NCI-H2081 treated with DMSO at 0.1 percent for 48 hours (cell line): ENCODE measurements at places on chromosomes 5 and 9.

DNA sequence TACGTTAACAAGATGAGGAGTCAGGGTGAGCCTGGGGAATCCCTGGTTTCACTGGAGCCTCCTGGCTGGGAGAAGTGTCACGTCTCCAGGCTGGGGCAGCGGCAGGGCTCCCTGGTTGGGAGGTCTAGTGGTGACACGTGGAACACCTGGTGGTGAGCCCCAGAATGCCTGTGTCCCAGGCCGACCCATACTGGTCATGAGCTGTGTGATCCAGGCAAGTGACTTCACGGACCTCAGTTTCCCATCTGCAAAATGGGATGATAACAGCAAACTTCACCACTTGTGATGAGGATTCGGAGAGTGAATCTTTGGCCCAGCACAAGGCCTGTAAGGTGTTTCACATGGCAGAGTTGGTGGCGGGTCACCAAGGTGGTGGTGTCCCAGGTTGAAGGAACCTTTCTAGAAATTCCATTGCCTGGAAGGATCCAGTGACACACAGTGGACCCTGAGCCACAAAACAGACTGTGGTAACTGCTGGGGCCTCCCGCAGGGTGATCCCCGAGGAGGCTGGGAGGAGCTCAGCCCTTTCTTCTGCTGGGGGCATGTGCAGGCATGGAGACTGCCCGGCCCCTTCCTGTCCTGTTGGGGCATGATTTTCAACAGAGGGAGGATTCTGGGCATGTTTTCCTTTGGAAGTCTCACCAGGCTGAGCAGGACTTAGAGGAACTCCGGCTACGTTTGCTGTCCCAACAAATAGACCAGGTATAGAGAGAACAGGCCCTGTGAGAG, 153.9 kb upstream of the IER5L start:
- no peak for DNase-seq

GRCh38 chr5:152092580-152092979, 167.9 kb upstream of the GLRA1 start:
- DNase-seq, result no peak

GRCh38 chr9:74497748-74498620, 849 bp downstream of the RORB start:
- no peak for DNase-seq

GRCh38 chr9:75873712-75874111, 16.8 kb upstream of the PCSK5 start:
- DNase-seq, result no peak

GRCh38 chr5:165282491-165282890, 1777.1 kb downstream of the MAT2B start:
- no peak for DNase-seq

GRCh38 chr9:84671586-84672521, 2.3 kb downstream of the NTRK2 start:
- DNase-seq, result no peak

- DNase-seq, result no peak
These were observed 25.1 kb downstream of the NDST1 start for GRCh38 chr5:150532996-150533395.

DNA sequence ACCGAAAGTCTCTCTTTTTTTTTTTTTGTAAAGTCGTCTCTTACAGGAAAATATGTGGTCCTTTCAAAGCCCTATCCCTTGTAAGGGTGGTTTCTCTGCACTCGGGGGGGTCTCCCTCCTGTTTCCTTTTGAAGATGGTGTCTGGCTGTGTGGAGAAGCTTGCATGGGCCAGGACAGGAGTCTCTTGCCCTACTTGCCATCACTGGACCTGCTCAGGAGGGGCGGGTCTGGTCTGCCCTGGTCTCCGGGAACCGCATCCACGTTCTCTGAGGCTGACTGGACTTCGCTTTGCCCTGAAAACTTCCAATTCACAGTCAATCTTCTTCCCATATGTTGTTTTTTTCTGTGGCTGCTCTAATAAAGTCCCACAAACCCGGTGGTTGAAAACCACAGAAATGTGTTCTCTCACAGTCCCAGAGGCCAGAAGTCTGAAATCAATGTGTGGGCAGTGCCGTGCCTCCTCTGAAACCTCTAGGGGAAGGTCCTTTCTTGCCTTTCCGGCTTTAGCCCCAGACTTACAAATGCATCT, 92.9 kb upstream of the IER5L start:
- DNase-seq, result no peak

GRCh38 chr9:134689321-134690181, 47.9 kb downstream of the COL5A1 start:
- no peak for DNase-seq

DNA sequence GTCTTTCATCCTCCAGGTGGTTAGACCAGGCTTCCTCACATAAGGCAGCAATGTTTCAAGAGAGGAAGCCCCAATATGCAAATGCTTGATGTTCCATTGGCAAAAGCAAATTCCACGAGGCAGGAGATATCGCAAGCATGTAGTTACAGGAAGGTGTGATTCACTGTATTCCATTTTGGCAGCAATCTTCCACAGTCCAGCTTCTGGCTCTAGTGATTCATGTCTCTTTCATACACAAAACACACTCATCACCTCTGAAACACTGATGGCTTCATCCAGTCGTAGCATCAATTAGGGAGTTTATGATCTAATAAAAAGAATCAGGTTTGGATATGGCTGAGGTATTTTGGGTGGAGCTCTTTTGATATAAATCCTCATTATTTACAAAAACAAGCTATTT, 552.2 kb upstream of the RIOK2 start:
- DNase-seq, result no peak

DNA sequence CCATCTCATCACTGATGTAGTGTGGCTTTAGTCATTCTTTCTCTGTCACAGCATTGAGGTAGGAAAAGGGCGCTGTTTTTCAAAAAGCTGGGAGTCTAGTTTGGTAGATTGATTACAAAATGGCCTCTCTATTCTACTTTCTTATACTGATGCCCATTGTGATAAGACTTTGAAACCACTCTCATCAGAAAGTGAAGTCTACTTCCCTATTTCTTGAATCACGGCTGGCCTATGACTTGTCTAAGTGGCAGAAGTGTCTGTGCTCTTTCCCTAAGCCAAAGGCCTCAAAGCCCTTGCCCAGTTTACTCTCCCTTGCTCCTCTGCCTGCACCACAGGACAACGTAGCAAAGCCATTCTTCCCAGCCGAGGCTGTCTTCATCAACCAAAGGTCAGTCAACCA, 83.0 kb upstream of the IL33 start:
- DNase-seq, result no peak

- DNase-seq, result no peak
These were observed 132.7 kb downstream of the SLIT3 start for GRCh38 chr5:169168280-169168679.

DNA sequence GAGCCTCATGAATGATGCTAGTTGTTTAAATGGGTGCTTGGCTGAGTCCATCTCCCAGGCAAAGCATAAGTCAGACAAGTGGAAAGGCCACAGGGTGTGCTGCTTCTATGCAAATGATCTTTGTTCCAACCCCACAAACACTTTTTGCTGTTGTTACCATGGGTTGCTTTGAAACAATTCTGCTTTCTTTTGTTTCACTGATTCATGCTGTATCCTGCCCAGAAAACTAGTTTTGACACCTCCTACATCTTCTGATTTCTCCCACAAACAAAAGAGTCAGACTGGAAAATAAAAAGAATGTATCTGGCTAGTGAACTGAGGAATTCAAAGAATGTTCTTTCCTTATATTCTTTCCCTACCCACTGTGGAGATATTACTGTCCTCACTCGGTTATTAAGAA, 298.6 kb downstream of the DIRAS2 start:
- no peak for DNase-seq

DNA sequence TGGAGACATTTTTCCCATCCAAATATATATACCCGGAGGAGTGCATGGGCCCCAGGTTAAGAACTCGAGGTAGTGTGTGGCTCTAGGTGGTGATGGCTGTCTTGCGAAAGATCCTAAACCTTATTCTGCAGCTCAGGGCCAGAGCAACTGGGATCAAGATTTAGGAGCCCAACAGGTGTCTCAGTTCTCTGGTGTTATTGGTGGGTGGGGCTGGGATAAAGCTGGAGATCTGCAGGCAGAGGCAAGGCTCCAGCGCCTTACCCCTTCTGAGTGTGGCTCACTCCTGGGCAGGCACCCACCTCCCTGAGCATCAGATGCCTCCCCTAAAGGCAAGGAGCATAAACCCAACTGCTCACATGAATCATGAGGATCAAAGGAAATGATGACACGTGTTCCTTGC, 11.2 kb downstream of the UBE2QL1 start:
- DNase-seq, result no peak

DNA sequence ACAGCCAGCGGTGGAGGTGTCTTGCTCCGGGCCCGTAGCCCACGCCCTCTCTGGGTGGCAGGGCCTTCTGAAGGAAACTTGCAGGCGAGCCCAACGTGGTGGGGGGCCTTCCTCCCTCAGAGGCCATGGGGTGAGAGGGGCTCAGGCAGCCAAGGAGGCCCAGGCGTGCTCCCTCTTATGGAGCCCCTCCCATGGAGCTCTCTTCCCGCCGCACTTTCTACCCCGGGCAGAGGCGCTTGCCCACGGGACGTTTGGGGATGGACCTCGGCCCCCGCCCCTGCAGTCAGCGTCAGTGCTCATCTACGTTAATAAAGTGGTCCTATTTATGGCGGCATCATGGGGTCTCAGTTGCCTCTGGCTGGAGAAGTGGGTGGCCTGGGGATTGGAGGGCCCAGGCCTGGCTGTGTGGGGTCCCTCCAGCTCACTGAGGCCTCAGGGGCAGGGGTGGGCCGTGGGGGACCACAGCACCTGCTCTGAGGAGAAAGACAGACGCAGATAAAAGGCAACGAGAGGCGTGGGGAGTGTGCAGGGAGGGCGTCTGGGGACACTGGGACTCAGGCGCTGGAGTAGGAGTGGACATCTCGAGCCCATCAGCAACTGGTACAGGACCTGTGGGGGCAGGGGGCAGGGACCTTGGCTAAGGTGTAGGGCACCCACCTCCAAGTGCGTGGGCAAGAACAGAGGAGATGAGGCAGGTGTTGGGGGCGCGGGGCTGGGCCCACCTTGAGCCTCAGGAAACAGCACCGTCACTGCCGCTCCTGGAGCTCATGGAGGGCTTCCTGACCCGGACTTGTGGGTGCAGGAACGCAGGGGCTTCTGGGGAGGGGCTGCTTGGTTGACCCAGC, 33.8 kb downstream of the FAM163B start:
- no peak for DNase-seq

DNA sequence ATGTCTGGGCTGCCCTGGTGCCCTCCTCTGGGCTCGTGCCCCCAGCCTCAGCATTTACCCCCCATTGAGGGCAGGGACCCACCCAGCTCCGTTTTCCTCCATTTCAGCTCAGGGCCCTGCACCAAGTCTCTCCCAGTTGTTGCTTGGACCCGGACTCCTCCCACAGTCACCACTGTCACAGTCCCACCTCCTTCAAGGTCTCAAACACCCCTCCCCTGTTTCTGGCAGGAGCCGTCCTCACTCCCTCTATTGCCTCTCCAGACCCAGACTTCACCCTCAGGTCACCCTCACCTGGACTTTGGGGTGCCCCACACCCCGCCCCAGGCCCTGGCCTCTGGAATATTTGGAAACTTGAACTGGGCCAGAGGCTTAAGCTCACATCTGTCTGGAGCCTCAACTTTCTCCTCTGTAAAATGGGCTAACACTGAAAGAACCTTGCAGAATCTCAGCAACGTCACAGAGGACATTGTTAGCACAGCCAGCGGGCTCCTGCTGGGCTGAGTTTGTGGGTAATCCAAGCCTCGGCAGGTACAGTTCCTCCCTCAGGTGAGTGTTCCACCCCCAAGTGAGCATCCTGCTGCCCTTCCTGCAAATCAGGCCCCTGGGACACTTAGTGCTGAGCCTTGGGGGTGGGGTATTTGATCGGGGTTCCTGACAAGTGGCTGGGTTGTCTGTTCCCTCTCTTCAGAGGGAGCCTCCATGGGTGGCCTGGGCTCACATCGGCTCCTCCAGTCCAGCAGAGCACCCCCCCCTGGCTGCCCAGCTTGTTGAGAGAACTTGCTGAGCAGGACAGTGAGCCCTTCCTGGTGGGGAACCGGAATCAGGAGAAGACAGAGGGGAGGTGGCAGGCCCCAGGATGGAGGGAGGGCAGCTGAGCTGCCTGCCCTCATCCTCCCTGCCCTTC, 130.1 kb downstream of the C9orf50 start:
- DNase-seq, result no peak

DNA sequence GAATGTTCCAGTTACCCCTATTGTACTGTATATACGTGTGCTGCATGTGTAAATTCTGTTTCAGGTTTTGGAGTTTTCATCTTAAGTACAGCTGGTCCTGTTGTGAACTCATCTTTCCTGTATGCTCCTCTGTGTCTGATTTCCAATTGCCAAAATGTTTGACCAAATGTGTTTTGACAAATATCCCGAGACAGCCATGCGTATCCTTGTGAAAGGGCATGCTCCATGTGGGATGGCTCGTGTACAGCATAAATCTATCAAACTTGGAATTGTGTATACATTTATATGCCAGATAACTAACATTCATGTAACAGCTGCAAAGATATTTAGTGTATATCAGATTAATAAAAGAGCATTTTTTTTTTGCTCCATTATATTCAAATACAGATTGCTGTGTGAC, 69.5 kb upstream of the IQGAP2 start:
- DNase-seq, result no peak

DNA sequence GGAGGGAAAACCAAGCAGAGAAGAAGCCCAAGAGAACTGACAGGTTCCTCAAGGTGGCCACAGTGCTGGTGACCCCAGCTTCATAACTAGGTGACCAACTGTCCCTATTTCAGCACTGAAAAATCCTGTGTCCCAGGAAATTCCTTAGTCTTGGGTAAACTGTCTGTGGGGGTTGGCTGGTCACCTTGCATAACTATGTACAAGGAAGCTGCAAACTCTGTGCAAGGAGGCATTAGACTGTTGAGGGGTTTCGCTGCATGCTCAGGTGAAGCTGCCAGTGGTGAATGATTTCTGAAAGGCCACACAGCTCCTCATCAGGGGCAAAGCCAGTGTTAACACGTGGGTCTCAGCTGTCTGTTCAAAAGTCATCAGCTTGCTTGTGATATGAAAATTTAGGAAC, 36.9 kb downstream of the PCSK5 start:
- no peak for DNase-seq

DNA sequence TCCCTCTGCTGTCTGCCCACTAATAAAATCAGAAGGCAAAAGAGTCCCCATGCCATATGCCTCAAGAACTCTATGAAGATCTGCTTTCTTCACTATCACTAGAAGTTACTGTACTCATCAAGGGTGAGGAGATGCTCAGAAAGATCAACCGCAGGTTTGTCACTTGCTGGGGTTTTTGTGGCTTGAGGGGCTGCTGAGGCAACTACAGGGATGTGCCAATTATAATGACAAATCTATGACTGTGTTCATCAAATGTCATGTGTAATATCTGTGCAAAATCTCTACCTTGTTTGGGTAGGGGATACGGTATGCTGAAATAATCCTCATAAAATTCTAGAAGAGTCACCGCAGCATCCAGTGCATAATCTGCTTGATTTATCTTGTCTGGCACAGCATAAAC, 13.0 kb downstream of the ERAP1 start:
- no peak for DNase-seq

- no peak for DNase-seq
These were observed 13.9 kb downstream of the NEK6 start for GRCh38 chr9:124271660-124272059.

- DNase-seq, result no peak
These were observed 83.0 kb downstream of the GABBR2 start for GRCh38 chr9:98625728-98626127.
